B cell (primary cell): ENCODE measurements at places on chromosomes 11 and 22.

- DNase-seq: no peak
- H3K4me1 ChIP-seq: no peaks in the 10 kb centered on the region
- no peaks in the 10 kb centered on the region for H3K27me3 ChIP-seq
- H3K36me3 ChIP-seq: no peaks in the 10 kb centered on the region
Measured at GRCh38 chr11:17563231-17563646, 16.2 kb downstream of the OTOG start.

- peaks cover 22% of the 10 kb centered on the region for H3K36me3 ChIP-seq
- no peaks in the 10 kb centered on the region for H3K27me3 ChIP-seq
- H3K27ac ChIP-seq: no peak overlapping the region
- no peak overlapping the region for H3K4me3 ChIP-seq
- no peak for DNase-seq
Measured at GRCh38 chr11:3767536-3767935, 29.8 kb downstream of the NUP98 start.

DNA sequence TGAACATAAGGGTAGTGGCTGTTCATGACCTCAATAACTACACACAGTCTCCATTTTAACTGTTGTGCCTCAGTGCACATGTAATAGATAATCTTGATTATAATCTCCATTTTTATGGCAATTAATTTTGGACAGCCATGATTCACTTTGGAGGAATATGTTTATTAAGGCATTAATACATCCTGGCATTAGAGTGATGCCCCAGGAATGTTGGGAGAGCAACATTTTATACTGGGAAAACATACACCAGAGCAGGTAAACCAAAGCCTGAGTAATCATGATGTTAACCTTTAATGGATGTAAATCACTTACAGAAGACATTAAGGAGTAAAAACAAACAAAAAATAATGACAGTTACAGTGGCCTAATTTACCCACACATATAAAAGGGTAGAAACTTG, 886.3 kb upstream of the RAG2 start:
- no peaks in the 10 kb centered on the region for H3K36me3 ChIP-seq
- no peak overlapping the region for H3K4me3 ChIP-seq
- no peak for DNase-seq

DNA sequence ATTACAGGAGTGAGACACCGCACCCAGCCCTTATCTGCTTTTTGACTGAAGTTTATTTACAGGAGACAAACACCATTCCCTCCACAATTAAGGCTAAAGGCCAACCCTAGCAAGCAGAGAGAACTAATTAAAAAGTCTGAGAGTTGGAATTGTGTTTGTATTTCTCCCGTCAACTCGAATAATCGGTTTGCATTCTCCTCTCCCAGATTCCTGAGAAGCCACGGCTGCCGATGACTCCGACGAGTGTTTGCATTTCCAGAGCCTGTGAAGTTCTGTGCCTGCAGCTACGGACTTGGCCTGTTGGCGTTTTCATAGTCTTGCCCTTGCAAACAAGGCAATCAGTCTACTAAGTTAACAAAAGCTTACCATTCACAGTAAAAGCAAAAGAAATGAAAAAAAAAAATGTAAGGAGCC, 73.2 kb upstream of the NUP50 start:
- H3K27me3 ChIP-seq: no peaks in the 10 kb centered on the region
- no peaks in the 10 kb centered on the region for H3K36me3 ChIP-seq
- no peaks in the 10 kb centered on the region for H3K4me1 ChIP-seq
- H3K27ac ChIP-seq: no peak overlapping the region

DNA sequence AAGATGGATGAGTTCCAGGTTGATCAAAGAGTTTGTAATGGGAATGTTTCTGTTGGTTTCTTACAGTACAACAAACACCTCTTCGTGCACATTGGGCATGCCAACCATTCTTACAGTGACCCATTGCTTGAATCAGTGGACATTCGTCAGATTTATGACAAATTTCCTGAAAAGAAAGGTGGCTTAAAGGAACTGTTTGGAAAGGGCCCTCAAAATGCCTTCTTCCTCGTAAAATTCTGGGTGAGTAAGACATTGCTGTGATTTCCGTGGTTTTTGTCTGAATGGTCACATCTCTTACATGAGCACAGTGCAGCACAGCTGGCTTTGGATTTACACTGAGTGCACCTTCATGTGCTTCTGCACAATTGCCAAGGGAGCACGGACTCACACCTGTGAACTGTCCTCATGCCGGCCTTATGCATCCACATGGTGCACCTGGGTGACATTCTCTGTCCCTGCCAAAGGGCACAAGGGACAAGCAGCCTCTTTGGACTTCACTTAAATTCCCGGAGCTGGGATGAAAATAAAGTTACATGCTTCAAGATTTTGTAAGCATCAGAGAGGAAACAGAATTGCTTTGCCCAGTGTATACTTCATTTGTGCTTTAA, 107.1 kb upstream of the RASSF10 start:
- H3K27me3 ChIP-seq: no peaks in the 10 kb centered on the region
- no peak for DNase-seq
- no peak overlapping the region for H3K4me3 ChIP-seq
- no peaks in the 10 kb centered on the region for H3K4me1 ChIP-seq
- no peak overlapping the region for H3K27ac ChIP-seq

- no peaks in the 10 kb centered on the region for H3K36me3 ChIP-seq
- peaks cover 61% of the 10 kb centered on the region for H3K4me1 ChIP-seq
- no peak for DNase-seq
- H3K27me3 ChIP-seq: no peaks in the 10 kb centered on the region
- H3K4me3 ChIP-seq: no peak overlapping the region
- peak overlapping the region; percentile 25 for H3K27ac ChIP-seq
Measured at GRCh38 chr22:46049726-46050450, 72.9 kb upstream of the WNT7B start.

DNA sequence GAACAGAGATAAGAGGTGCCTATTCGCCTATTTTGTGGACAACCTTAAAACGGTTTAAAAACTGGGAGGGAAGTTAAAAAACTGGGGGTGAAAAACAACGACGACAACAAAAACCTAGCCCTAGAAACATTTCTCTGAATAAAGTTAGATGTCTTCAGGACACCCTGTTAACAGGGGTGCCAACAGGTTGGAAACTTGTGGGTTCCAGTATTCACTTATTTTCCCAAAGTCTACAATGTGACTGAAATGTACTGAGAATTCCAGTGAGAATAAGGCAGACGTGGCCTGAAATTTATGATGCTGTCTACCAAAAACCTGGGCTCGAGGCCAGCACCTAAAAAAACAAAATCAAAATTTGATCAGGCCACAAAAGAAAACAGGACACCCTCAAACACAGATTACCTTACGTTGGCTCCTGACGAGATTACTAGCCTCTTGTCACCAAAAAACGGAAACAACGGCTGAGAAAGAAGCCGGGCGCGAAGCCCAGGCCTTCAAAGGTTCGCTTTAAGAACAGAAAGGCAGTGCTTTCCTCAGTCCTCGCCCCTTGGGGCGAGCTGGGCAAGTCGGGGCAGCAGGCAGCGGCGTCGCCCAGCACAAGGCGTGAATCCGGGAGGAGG, 906 bp downstream of the CCDC90B start:
- no peaks in the 10 kb centered on the region for H3K27me3 ChIP-seq
- DNase-seq: no peak
- H3K4me1 ChIP-seq: peaks cover 47% of the 10 kb centered on the region

DNA sequence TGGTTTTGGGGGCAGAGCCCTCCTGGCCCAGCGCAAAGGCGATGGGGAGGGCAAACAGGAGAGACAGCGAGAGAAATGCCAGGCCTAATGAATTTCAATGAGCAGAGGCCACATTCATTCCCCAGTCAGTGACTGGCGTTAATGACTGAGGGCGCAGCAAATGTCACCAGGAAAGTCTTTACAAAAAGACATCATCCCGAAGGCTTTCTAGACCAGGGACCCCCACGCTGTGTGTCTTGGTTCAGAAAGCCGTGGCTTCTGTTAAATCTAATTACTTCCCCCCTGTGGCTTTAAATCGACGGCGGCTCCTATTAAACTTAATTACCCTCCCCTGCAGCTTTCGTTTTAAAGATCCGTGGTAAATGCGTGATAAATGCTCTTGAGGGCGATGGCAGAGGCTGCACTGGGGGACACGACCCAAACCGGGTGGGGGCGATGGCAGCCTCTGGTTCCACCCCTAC, 1.6 kb upstream of the FGF19 start:
- no peaks in the 10 kb centered on the region for H3K27me3 ChIP-seq
- no peak overlapping the region for H3K4me3 ChIP-seq
- H3K4me1 ChIP-seq: peaks cover 17% of the 10 kb centered on the region
- no peak overlapping the region for H3K27ac ChIP-seq
- no peaks in the 10 kb centered on the region for H3K36me3 ChIP-seq

- H3K27me3 ChIP-seq: no peaks in the 10 kb centered on the region
- no peaks in the 10 kb centered on the region for H3K36me3 ChIP-seq
- H3K4me1 ChIP-seq: peaks cover 15% of the 10 kb centered on the region
- peak; percentile 70 for DNase-seq
- no peak overlapping the region for H3K4me3 ChIP-seq
- peak overlapping the region; percentile 47 for H3K27ac ChIP-seq
Measured at GRCh38 chr11:43367382-43368178, 8.9 kb downstream of the TTC17 start.

DNA sequence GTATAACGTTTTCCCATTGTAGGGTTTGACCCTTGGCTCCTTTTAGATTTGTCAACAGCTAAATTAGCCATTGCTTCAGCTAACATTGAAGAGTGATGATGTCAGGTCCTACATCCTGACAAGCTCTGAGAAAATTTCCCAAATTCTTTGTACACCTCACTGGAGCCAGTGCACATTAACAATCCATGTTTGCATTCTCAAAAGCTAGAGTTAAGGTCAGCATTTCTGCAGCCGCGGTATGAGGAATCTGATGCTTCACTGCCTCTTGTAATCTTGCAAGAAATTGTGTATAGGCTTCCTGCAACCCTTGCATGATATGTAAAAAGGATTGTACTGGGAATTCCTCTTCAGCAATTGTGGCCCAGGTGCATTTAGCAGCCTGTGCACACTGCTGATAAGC, 33.1 kb upstream of the NCAM1 start:
- H3K27ac ChIP-seq: no peak overlapping the region
- H3K36me3 ChIP-seq: no peaks in the 10 kb centered on the region
- DNase-seq: no peak

DNA sequence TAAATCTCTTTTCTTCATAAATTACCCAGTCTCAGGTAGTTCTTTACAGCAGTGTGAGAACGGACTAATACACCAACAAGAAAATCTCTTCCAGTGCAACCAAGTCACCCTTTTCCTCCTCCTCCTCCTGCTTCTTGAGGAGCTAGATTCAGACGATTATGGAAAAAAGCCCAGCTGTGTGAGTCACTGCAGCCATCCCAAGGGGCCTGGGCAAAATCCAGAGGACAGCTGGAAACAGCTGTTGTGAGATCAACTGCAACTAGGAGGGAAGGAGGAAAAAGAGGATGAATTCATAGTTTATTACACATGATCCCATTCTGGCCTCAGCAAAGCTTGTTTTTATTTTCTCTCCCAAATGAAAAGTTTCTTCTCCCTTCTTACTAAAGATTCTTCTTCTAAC, 32.9 kb downstream of the RBFOX2 start:
- no peaks in the 10 kb centered on the region for H3K36me3 ChIP-seq
- H3K4me3 ChIP-seq: no peak overlapping the region
- no peaks in the 10 kb centered on the region for H3K4me1 ChIP-seq

- H3K27me3 ChIP-seq: no peaks in the 10 kb centered on the region
- H3K4me3 ChIP-seq: no peak overlapping the region
- H3K4me1 ChIP-seq: peaks cover 10% of the 10 kb centered on the region
- no peak overlapping the region for H3K27ac ChIP-seq
- no peak for DNase-seq
Measured at GRCh38 chr22:50320671-50321325, 6.0 kb downstream of the DENND6B start.

DNA sequence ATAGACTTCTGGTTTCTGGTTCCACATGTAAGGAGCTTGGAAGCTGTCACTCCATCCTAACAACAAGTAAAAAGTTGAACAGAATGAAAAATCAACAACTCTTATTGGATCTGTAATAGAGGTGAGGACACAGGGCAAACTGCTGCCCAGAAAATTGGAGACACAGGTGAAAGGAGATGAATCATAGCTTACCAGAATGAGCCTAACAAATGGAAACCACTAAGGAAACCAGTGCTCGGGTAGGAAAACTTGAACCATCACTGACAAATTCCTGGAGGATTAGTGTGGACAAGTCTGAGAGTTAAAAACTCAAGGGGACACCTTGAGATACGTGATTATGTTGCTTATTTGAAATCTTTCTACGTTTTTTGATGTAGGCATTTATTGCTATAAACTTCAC, 52.1 kb downstream of the GDPD4 start:
- no peaks in the 10 kb centered on the region for H3K27me3 ChIP-seq
- no peaks in the 10 kb centered on the region for H3K4me1 ChIP-seq
- no peak overlapping the region for H3K4me3 ChIP-seq
- DNase-seq: no peak
- no peaks in the 10 kb centered on the region for H3K36me3 ChIP-seq

DNA sequence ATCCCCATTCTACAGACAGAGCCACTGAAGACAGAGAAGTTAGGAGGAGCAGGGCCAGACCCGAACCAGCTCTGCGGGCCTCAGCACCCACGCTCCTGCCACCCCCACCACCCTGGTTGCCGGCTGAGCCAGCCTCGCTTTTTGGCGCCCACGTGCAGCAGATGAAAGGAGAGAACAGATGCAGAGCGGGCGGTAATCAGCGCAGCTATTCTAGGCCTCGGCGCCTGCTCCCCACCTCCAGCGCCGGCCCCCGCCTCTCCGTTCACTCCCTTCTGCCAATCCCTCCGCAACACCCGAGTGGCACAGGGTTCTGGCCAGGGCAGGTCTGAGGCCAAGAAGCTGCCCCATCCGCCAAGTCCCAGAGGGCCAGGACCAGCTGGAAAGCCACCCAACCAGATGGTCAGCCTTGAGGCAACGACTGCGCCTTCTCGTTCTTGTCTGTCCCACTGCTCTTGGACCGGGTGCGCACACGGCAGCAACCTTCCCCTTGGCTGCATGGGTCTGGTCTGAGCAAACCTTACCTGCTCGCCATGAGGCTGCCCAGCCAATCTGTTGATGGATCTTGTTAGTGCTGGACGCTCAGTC, 16.8 kb downstream of the DNAL4 start:
- DNase-seq: no peak
- H3K27ac ChIP-seq: no peak overlapping the region
- no peaks in the 10 kb centered on the region for H3K27me3 ChIP-seq
- H3K4me1 ChIP-seq: no peaks in the 10 kb centered on the region
- H3K36me3 ChIP-seq: peaks cover 9% of the 10 kb centered on the region
- H3K4me3 ChIP-seq: no peak overlapping the region

DNA sequence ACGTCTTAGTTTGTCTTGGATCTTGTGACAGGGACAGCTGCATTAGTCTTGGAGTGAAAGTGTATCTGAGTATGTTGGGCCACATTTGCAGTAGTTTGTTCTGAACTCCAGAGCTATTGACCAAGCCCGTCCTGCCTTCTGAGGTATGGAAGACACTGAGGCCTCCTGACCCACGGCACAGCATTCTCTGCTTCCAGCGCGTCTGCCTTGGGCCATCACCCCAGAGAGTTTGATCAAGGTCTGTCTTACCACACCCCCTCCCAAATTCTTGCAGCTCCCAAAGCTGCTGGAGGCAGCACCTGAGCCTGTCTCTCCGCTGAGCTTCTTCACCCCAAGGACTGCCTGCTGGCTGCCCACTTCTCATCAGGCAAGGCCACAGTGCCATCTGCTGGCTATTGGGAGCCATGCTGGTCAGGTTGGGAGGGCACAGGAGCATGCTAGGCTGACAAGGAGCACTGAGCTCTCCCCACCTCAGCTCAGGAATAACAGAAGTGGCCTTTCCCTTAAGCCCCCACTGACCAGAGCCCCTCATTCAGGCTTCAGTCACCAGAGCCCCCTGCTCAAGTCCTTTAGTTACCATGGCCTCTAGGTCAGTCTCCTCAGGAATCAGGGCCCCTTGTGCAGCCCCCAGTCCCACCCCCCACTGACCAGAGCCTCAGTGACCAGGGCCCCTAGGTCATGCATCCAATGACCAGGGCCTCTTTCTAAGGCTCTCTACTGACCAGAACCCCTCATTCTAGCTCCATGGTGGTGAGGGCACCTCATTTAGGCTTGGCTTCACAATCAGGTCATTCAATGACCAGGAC, 27.2 kb upstream of the SMPD1 start:
- DNase-seq: peak; percentile 60
- H3K4me3 ChIP-seq: no peak overlapping the region
- no peaks in the 10 kb centered on the region for H3K27me3 ChIP-seq
- H3K27ac ChIP-seq: no peak overlapping the region
- H3K4me1 ChIP-seq: no peaks in the 10 kb centered on the region
